Stimulated activated CD8-positive, alpha-beta memory T cell treated with anti-CD3 and anti-CD28 coated beads, Interleukin-4, amount 100 ng/mL, for 48 hours (primary cell): ENCODE measurements at places on chromosomes 12 and 14.

GRCh38 chr12:18646286-18646890 lies 91.4 kb downstream of the PLCZ1 start:
- DNase-seq: no peak

GRCh38 chr12:12207746-12208145 lies 59.1 kb downstream of the LRP6 start:
- no peak for DNase-seq

DNA sequence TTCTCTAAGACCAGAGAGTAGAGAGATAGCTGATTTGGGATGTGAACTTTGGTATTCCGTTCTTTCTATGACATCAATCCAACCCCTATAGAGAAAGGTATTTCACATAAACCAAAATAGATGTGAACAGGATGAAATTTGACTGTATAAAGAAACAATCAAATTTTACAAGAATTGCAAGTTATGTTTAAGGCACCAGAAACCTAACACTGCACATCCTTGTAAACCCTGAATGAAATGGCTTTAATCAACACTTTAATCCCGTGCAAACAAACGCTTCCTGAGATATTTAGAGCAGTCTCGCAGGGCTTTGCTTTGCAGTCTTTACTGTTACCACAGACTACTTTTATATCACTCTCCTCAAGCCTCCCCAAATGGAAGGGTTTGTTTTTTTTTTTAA lies 125.1 kb downstream of the APAF1 start:
- DNase-seq: no peak

DNA sequence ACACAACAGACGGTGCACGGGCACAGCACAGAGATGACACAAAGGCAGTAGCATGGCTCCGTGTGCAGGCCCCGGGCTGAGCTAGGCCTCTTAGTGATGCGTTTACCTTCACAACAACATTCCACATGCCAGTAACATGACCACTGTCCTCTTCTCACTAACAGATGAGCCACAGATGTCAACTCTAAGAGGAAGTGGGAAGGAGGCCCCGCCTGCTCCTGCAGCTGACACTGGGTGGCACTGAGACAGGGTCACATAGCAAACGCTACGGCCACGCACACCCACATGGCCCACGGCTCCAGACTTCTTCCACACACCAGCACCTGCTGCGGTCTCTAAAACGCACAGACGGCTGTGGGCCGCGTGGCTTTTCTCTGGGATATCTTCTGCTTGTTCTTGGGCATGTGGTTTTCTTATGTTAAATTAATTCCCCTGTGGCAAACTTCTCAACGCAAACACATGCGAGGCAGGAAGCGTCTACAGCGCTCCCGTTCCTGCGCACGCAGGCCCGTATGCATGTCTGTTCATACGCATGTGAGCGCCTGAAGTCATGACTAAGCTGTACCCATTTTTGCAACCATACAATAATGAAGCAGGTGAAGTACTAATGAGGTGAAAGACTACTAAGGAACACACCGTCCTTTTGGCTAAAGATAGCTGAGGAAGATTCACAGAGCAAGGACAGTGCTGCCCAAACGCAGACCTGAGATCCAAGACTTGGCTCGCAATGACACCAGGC lies 26.8 kb downstream of the AMN start:
- DNase-seq: peak; percentile 50

- DNase-seq: no peak
These were observed 154.4 kb upstream of the PDE3A start for GRCh38 chr12:20213723-20214625.

DNA sequence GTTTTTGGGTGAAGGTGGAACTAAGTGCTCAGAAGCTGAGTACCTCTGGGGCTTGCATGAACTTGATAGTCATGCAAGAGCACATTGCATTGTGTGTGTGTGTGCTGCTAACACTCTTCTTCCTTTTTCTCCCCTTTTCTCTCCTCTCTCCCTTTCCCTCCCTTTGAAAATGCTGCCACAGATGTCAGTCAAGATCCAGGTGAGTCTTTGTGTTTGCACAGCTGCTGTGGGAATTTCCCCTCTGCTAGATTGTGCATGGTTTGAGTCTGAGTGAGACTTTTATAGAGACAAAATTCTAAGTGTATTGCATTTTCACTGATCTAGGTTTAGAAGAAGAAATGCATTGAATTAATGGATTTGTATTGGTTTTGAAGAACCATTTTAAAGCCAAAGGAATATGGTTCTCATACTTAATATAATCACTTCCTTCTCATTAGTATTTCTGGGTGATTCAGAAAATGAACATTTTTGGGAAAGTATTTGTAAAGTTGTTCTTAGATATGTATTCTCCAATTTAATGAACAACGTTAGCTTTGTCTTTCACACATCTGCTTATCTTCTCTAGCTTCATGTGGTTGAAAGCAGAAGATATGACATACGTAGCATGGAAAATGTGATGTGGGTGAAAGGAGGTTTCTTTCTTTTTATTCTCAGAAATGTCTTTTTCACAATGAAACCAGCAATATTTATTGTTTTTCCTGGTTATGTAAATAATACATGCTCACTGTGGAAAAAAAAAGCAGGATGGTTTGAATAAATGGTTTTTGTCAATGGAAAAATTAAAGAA lies 108.5 kb downstream of the NRXN3 start:
- DNase-seq: no peak

DNA sequence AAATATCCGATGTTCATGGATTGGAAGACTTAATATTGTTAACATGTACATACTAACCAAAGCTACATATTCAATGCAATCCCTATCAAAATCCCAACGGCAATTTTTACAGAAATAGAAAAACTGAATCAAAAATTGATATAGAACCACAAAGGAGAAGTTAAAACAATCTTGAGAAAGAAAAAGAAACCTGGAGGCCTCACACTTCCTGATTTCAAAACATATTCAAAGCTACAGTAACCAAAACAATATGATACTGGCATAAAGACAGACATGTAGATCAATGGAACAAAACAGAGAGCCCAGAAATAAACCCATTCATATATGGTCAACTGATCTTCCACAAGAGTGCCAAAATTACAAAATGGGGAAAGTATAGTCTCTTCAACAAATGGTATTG lies 5.4 kb upstream of the PELI2 start:
- no peak for DNase-seq

DNA sequence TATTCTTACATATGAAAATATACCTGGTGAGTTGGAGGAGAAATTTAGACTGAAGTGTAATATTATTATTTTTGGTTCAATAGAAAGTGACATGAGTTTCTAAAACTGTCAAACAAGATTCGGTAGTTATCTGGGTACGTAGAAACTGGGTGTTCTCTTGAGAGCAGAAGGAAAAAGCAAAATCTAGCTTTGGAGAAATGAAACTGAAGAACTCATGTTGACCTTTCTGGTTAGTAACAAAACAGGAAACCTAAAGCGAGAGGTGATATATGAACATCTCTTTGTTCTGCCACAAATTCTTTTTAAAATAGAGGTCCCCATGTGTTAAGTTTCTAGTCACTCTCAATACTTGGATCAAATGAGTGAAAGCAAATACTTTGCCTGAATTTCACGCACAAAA lies 401.7 kb downstream of the TRHDE start:
- no peak for DNase-seq

GRCh38 chr14:34741840-34742239 lies 27.4 kb upstream of the CFL2 start:
- no peak for DNase-seq

GRCh38 chr12:124321556-124322270 lies 26.8 kb downstream of the RFLNA start:
- DNase-seq: no peak

DNA sequence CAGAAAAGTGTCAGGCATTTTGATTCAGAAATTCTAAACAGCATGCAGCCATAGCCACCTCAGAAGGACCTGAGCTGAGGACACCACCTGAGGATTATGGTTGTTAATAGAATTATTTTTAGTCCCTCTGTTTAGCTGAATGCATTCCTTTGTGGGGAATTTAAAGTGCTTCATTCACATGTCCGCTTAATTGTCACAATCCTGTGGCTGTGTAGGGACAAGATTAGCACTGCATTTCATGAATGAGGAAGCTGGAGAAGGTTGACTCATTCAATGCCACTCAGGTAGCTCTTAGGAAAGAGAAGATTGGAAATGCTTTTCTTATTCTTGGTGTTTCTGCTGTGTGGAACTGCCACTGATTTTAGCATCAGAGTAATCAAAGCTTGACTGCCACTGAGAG lies 42.0 kb upstream of the KRR1 start:
- no peak for DNase-seq

- DNase-seq: no peak
These were observed 5.3 kb upstream of the HECTD1 start for GRCh38 chr14:31212893-31213292.

- no peak for DNase-seq
These were observed 29.9 kb downstream of the GABARAPL1 start for GRCh38 chr12:10242539-10242938.

GRCh38 chr14:73173092-73173735 lies 36.9 kb downstream of the PSEN1 start:
- DNase-seq: no peak

- no peak for DNase-seq
These were observed 2.1 kb downstream of the TSPAN11 start for GRCh38 chr12:30928356-30929244.

DNA sequence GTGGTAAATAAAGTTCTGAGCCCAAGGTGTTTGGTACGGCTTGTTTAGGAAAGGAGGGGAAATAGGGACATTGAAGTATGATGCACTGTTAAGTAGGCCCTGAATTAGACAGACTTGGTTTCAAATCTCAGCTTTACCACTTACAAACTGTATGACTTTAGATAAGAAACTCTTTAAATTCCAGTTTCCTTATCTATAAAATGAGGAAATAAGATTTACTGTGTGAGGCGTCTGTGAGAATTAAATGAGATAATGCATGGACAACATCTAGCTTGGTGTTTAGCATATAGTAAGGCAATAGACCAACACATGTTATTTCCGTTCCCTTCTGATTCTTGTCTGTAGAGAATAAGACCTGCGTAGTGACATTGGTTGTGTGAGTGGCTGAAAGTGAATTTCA lies 7.0 kb downstream of the NCKAP1L start:
- no peak for DNase-seq

DNA sequence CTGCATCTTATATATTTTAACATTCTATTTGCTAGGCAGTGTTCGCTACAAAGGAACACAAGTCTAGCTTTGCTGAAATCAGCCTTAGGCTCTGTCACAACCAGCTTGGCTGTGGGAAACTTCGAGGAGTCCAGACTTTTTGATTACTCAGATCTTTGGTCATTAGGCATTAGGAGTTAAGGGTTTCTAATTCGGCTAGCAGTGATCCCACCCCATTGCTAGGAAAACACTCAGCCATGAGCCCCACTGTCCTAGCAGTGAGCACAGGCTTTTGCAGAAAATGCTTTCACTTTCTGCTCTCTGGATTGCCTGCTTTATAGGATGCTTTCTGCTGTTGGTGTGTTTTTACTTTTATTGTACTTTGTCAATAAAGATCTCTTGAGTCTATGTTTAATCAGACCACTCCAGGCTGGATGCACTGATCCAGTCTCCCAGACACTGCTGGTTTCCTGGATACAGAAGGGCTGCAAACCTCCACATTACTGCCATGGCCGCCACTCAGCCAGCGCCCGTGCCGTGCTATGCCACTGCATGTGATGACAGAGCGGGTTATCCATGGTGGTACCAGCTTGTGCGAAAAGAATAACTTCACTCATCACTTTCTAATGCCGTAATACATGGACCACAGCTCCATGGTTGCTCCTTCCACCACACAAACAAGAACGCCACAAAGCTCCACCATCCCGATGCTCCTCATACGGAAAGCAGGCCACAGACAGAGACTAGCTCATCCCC lies 41.0 kb upstream of the PYGL start:
- no peak for DNase-seq

DNA sequence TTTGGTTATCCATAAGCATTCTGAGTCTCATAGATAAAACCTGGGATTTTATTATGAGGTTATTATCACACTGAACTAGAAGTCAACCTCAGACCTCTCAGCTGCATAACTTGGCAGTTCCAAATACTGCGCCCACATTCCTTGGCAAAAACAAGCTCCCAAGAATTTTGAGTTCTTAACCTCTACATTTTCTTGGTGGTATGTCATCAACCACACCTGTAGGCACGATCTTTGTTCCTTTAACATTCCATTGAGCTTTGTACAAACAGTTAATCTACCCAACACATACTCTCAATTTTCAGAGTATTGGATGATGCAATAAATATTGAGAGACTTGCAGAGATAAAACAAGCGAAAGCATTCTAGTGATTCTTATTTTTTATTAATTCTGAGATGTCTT lies 371.8 kb upstream of the PRICKLE1 start:
- no peak for DNase-seq

- no peak for DNase-seq
These were observed 4.2 kb downstream of the PLEKHG3 start for GRCh38 chr14:64708148-64709004.

DNA sequence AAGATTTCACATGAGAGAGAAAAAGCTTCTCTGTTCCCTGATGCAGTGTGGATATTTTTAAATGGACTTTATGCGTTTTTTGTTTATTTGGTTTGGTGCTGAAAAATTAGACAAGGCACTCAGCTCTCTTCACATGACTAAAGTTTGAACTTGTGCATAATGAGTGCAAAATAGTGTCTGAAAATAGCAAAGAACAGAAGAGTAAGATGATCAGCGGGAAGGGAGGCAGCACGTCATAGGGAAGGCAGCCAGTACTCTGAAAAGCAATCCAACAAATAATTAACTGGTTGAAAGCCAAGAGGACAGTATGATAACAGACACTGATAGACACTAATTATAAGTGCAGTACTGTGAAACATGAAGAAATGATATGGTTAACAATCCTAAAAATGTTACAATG lies 46.6 kb upstream of the CDKN3 start:
- DNase-seq: no peak

GRCh38 chr14:85118274-85118673 lies 411.7 kb upstream of the FLRT2 start:
- no peak for DNase-seq

GRCh38 chr12:105267711-105268110 lies 31.7 kb upstream of the APPL2 start:
- DNase-seq: no peak

DNA sequence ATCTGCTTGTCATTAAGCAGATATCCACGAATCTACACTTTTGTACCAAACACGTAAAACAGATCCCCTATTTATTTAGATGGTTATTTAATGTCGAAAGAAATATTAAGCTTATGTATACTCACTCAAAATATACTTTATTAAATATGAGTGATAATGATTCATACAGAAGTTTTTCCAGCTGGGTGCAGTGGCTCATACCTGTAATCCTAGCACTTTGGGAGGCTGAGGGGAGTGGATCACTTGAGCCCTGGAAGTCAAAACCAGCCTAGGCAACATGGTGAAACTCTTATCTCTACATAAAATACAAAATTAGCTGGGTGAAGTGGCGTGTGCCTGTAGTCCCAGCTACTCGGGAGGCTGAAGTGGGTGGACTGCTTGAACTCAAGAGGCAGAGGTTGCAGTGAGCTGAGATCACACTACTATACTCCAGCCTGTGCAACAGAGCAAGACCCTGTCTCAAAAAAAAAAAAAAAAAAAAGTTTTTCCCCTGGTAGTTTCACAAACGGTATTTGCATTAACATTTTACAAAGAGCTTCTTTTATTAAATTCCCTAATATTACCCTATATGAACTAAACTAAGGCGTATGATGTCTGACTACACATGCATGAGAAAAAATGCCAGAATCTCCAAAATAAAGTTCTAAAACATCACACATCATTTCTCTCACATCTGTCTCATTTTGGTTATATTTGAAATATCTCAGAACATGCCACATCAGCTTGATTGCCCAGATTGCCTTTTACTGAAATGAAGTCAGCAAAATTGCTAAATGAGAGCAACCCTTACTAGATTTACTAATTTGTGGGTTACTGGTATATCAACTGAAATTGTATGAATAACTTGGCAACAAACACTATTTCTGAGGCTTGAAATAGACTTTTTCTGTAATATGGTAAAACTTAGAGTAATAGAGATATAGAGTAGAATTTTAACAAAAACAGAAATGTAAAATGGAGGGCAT lies 74.9 kb downstream of the PAWR start:
- no peak for DNase-seq
